ENCODE measurements at places on chromosomes 12 and 14. TPM values are rescaled to one million over a fixed set of nuclear protein-coding genes. Genes with fewer than 3 reads are reported as not detected.
A peak's percentile ranks its signal among the peaks of the same experiment; 100 is the strongest.

DNA sequence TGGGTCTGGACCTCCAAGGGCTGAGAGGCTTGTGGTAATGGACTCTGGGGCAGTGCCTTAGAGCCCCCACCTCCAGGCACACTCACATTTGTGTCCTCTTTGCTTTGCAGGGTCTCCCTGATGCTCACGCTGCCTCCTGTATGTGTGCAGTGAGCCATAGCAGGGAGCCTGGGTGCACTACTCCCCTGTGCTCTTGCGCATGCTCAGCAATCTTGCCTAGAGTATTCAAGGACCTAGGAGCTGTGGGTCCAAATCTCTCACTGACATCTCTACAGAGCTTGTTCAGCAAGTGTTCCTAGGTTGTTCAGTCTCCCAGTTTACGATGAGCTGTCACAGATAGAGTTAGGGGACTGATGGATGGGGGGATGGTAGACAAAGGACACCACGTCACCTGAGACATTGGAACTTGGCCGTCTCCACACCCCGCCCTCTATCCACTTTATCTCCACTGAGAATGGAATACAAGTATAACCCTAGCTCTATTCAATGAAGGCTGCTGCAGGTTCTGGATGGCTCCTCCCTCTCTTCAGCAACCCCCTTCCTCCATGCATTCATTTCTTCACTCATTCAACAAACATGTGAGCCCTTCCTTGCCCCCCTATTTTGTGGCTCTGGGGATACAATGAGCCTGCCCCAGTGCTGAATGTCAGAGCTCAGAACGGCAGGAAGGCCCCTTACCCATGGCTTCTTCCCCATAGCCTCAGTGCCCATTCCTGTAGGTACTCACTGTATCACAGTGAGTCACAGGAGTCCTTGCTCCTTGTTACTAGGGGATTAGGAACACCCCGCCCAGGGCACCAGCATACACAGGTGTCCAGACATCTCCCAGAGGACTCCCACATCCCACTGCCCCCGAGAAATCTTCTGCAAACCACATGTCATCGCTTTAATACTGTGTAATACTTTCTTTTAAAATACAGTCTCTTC is 31.2 kb downstream of the FIGNL2 start:
- DNase-seq = no peak

GRCh38 chr12:111362687-111363475 is 6.0 kb downstream of the PHETA1 start:
- DNase-seq = no peak

DNA sequence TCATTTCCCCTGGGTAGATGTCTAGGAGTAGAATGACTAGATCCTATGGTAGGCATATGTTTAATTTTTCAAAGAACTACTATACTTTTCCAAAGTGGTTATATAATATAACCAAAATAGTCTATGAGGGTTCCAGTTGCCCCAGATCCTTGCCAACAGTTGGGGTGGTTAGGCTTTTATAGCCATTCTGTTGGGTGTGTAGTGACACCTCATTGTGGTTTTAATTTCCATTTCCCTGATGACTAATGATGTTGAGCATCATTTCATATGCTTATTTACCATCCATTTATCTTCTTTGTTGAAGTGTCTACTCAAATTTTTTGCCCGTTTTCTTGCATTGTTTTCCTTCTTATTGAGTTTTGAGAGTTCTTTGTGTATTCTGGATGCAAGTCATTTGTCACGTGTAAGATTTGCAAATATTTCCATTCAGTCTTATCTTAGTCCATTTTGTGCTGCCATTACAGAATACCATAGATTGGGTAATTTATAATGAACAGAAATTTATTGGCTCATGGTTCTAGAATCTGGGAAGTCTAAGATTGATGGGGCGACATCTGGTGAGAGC is 4.7 kb downstream of the SYNE2 start:
- peak; percentile 37 for DNase-seq

GRCh38 chr12:2482938-2483660 is 311.7 kb upstream of the FKBP4 start:
- DNase-seq = no peak

GRCh38 chr12:106764738-106765137 is 9.7 kb upstream of the RIC8B start:
- DNase-seq = no peak

DNA sequence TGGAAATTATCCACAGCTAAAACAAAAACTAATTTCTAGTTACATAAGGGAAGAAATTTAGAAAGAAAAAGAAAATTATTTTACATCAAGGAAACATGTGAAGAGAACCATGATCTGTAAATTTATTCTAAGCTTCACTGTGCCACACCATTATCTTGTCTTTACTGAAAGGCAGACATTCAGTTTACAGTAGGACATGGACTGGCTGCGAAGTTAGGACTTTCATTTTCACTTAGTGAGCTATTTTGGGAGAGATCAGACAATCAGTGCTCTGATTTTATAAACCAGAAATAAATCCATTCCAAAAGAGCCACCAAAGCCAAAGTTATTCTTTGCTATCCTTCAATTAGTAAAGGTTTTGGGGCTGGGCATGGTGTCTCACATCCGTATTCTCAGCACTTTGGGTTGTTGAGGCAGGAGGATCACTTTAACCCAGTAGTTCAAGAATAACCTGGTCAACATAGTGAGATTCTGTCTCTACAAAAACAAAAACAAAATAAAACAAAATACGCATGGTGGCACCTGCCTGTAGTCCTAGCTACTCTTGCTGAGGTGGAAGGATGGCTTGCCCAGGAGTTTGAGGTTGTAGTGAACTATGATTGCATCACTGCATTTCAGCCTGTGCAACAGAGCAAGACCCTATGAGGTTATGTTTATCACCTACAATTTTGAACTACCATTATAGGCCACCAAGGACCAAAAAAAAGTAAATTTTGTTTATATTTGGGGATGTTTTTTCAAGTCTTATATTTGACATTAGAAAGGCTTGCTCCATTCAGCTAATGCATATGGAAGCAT is 1084.8 kb upstream of the ATXN7L3B start:
- no peak for DNase-seq

GRCh38 chr12:115297445-115297844 is 613.5 kb upstream of the TBX3 start:
- DNase-seq = no peak

- DNase-seq = peak; percentile 67
Observed at GRCh38 chr12:6620137-6620884, 13.1 kb upstream of the CHD4 start.

DNA sequence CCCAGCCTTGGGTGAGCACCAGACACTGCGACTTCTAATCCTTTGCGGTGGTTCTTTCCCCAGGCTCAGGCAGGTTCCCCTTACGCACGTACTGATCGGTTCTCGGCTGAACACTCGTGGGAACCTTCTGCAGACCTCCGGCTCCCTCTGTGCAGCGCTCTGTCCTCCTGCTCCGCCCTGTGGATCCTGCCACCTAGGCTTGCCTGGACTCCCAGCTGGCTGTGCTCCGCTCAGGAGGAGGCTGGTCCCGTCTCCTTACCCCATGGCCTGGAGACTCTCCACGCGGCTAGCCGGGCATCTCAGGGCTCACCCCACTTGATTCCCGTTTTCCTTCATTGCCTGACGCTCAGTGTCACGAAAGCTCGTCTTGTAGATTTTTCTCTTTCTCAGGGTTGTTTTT is 34.7 kb downstream of the TNFAIP2 start:
- no peak for DNase-seq

The GPR132 gene
- 15.3 TPM for total RNA-seq

Data from activated naive CD4-positive, alpha-beta T cell treated with anti-CD3 and anti-CD28 coated beads for 36 hours (primary cell).